ENCODE measurements at places on chromosomes 4 and X.
A peak's percentile ranks its signal among the peaks of the same experiment; 100 is the strongest.

- DNase-seq: no peak
Measured at GRCh38 chr4:81839347-81840042, 367.8 kb upstream of the RASGEF1B start.

DNA sequence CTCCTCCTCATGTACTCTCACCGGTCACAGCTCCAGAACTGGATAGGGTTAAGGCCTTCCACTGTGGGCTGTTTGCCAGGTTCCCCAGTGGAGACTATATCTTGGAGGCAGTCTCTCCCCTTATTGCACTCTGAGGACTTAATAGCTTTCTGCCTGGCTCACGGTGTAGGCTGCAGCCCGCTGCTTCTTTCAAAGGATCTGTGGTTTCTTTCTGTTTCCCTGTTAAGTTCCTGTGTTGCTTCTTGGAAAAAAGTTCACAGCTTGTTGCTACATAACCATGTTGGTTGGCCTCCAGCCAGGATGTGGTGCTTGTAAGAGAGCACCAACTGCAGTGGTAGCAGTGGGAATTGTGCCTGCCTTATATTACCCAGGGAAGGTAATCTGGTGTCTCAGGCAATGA is 24.9 kb upstream of the ZDHHC15 start:
- peak; percentile 0 for DNase-seq

GRCh38 chr4:25888781-25889180 is 25.2 kb upstream of the SMIM20 start:
- no peak for DNase-seq

GRCh38 chr4:153204247-153204671 is at the start of gene TRIM2:
Gene TRIM2 (plus strand): TSS chr4:153204443. CDS start chr4:153204531, 88 bp downstream.
- peak; percentile 91 for DNase-seq

DNA sequence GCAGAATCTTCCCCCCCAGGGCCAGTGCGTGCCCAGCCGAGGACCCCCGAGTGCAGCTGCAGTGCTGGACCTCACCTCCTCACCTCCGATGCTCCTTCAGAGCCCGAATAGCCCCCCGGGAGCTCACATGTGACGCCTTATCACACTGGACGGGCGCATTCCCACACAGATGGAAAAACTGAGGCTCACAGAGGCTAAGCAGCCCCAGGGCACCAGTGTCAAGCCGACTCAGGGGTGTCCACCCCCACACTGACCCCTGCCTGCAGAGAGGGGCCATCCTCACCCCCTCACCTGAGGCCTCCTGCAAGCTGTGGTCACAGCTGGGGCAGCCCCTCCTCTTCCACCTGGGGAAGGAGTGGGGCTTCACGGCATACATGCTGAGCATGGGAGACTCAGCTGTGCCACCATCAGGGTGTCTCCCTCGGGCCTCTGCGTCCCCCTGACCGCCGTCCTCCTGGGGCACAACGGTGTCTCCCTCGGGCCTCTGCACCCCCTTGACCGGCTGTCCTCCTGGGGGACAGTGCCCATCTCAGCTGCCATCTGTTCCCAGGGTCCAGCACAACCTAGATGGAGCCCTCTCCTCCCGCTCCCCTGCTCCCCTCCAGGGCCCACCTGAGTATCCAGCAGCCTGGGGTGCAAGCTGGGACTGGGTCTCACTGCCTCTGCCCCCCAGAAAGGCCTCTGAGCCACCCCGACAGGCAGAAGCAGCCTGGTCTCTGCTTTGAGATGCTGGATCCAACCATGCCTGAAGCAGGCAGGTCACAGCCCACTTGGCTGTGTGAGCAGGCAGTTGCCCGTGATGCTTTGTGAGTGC is 85.3 kb upstream of the NKX1-1 start:
- DNase-seq: no peak

- no peak for DNase-seq
Measured at GRCh38 chr4:19039816-19040215, 1018.3 kb upstream of the LCORL start.

DNA sequence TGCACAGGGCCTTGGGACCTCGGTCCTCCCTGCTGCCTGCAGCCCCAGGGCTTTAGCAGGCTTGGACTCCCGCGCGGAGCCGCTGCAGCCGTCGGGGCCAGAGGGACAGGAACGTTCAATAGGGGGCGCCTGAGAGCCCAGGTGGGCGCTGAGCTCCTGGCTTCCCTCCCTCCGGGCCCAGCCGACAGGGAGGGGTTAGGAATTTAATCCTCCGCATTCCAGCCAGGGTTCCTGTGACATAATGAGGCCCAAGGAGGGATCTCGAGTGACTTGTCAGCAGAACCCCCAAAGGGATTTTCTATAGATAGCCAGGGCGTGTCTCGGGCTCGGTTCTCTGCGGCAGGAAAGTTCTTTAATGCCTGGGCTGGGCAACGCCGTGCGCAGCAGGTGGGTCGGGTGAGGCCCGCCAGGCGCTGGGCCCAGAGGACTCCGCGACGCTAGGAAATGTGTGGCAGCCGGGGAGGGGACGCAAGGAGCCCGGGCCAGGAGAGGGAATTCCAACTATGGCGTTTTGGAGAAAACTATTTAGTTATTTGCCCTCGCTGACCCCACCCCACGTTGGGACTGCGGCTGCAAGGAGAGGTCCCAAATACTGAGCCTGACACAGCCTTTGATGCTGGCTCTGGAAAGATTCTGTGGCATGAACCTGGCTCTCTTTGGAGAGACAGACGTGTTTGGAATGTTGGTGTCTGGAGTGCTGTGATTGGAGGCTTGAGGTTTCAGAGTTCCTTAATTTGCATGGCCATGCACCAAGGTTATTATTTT is 285.2 kb upstream of the GATB start:
- DNase-seq: no peak

GRCh38 chr4:108203377-108203776 is 34.6 kb upstream of the LEF1 start:
- no peak for DNase-seq

DNA sequence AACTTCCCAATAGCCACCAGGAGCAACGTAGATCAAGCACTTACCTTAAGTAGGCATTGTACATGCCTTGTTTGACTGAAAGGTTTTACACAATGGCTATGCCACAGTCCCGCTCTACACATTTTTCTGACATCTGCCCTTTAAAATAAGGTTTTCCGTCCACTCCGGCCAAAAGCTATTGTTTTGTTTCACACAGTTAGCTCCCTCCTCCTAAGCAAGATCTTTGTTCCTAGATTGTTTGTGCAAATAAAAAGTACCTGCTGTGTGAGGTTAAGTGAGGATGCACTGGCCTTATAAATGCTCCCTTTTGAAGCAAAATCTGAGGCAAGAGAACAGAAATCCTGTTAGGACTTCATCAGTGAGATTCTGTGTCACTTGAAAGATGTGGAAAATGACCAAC is 11.8 kb downstream of the SCD5 start:
- DNase-seq: no peak

GRCh38 chrX:118026631-118027030 is 90.0 kb downstream of the KLHL13 start:
- DNase-seq: no peak

DNA sequence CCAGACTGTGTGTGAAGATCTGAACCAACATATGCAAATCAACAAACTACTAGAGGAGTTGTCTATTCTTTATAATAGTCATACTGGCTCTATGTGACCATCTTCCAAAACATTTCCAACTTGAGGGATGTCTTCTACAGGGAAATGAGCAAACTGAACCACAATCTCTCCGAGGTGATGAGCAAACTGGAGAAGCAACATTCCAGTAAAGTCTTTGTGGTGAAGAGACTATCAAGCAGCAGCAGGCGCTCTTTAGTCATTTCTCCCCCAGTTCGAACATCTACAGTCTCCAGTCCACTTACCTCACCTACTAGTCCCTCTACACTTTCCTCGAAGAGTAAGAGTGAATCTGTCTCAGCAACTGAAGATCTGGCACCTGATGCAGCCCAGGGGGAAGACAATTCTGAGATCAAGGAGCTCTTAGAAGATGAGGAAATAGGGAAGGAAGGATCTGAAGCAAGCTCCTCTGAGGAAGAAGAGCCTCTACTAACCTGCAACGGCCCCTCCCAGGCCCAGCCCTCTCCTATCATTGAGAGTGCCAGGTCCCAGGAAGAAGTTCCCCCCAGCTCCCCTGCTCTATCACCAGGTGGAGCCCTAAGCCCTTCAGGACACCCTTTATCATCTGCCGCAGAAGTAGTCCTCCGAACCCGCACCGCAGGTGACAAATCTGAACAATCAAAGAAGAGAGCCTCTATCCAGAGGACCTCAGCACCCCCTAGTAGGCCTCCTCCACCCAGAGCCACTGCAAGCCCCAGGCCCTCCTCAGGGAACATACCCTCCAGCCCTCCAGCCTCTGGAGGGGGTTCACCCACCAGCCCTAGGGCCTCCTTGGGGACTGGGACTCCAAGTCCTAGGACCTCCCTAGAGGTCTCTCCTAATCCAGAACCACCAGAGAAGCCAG is 98.1 kb downstream of the HNRNPD start:
- DNase-seq: no peak

- no peak for DNase-seq
Measured at GRCh38 chr4:68736813-68737212, 66.4 kb upstream of the UGT2B15 start.

DNA sequence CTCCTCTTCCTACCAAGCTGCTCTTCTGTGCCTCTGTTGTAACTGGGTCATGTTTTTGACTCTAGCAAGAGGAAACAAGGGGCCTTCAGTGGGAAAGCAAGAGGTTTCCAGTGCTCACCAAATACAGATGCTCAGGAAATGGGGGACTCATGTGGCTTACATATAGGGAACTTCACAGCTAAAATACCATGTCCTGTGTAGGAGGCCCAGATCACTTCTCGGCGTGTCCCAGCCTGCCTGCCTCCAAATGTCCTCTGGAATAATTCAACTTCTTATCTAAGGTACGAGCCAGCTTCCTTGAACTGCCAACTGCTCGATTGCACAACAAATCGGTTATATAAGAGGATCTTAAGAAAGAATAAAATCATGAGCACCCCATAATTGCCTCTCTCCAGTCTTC is 161.3 kb downstream of the KIT start:
- no peak for DNase-seq

DNA sequence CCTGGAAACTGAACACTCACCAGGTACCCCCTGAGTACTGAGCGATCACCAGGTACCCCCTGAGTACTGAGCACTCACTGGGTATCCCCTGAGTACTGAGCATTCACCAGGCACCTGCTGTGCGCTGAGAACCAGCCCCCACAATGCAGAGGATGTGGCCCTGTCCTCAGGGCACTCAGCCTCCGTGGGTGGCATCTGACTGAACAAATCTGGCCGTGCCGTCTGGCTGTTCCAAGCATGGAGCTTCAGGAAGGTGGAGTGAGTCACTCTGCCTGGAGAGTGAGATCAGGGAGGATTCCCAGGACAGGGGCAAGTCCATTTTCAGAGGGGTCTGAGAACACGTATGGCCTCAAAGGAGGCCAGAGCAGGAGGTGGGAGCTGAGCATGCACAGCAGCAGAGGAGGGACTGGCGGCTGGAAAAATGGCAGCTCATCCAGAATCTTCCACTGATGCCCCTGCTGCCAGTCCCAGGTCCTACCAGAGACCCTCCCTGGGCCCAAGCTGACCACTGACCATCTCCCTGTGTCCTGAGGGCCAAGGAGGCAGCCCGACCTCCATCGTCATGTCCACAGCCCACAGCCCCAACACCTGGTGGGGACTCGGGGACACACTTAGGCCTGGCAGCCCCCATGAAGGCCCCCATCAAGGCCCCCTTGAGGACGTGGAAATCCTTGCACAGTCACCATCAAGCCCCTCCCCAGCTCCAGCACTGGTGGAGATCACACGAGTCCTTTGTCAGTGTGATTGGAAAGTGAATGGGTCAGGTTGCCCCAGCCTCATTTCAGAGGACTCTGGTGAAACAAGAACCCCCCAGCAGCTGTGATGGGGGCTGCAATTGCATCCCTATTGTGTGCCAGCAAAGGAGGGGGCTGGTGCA is 94.1 kb downstream of the HMX1 start:
- DNase-seq: peak; percentile 67

DNA sequence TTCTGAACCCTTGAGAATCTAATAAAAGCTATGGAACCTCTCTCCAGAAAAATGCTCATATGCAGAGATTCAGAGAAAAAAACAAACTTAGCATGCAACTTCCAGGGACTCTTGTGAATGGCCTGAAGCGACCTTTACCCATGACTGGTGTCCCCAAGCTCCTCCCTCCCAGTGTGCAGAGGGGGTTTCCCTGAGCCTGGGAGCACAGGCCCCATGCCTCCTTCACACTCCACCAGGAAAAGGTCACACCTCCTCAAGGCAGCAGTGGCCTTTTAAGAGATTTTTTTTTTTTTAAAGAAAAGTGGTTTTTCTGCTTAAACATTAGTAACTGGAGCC is 13.3 kb upstream of the UBA6 start:
- peak; percentile 79 for DNase-seq

GRCh38 chr4:5050520-5051277 is 581 bp upstream of the STK32B start:
- DNase-seq: peak; percentile 81

- no peak for DNase-seq
Measured at GRCh38 chr4:17670423-17670822, 56.0 kb downstream of the MED28 start.

DNA sequence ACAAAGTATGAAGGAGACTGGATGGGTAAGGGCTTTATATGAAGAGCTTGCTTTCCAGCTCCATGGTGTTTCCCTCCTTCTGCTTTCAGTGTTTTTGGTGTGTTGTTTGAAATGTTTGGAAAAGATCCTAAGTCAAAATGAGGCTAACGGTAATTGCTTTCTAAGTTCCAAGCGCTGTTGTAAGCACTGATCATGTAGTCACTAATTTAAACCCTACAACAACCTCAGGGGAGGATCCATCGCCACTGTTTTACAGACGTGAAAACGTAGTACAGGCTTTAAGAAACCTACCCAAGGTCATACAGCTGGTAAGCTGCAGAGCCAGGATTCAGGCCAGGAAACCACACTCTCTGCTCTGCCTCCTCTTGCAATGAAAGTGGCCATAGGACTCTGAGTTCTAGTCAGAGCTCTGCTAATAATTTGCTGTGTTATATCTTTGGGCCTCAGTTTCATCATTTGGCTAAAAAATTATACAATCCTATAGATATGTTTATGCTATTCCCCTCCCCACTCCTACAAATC is 102.9 kb upstream of the PGRMC2 start:
- DNase-seq: no peak

DNA sequence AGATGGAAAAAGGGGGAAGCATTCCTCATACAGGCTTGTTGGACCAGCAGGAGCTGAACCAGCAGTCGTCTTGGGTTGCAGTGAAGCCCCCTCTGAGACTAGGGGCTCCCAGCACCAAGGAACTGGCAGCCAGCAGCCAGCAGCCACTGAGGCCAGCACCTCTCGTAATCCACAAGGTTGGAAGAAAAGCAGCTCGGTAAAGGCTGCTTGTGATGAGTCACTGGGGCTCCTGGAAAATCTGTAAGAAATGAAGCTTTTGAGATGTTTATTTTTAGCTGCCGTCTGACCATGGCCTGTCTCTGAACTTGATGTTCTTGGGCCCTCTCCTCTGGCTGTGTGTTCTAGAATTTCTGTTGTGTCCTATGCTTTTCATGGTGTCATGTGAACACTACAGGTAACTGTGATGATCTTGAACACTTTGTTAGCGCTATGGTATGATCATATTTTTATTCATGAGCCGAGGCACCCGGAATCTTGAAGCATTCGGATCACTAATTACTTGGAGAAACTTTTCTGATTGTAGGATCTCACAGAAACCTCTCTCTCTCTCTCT is 18.6 kb downstream of the CLCN4 start:
- DNase-seq: peak; percentile 72

GRCh38 chr4:10056334-10057022 is 35.2 kb upstream of the SLC2A9 start:
- DNase-seq: no peak

GRCh38 chr4:139956507-139957017 is 197.4 kb downstream of the MAML3 start:
- DNase-seq: no peak
